ENCODE measurements at places on chromosomes 7 and 10. TPM values are rescaled to one million over a fixed set of nuclear protein-coding genes. Genes with fewer than 3 reads are reported as not detected.

The TBL2 gene
- 65.2 TPM for total RNA-seq

The GALNT17 gene
- total RNA-seq = not detected

The ATP6V0A4 gene
- 0.21 TPM for total RNA-seq

The HOXA10 gene
- 2.2 TPM for total RNA-seq

The CELF2 gene
- total RNA-seq = 1.5 TPM

The CHRM2 gene
- total RNA-seq = 0.24 TPM

The HSPA12A gene
- 6.0 TPM for total RNA-seq

The CABCOCO1 gene
- total RNA-seq = not detected
